ENCODE measurements at places on chromosomes 2 and 18.

DNA sequence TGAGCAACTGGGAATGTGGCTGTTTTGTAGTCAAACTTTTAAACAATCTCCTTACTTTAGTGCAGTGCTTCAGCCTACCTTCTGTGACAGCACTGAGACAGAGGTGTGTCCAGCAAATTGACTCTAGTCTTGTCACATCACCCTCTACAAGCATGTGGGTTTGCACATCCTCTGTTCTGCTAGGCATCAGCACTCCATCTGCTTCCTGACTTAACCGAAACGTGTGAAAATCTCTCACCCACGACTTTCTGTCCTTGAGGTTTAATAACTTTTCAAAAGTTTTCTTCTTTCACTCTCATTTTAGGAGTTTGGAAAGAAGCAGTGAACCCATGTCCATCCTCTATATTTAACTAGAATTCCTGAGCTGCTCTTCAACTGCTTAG is 42.6 kb downstream of the TTR start:
- no peak for DNase-seq

GRCh38 chr18:47560723-47561715 is 309.6 kb upstream of the SKOR2 start:
- DNase-seq = no peak

DNA sequence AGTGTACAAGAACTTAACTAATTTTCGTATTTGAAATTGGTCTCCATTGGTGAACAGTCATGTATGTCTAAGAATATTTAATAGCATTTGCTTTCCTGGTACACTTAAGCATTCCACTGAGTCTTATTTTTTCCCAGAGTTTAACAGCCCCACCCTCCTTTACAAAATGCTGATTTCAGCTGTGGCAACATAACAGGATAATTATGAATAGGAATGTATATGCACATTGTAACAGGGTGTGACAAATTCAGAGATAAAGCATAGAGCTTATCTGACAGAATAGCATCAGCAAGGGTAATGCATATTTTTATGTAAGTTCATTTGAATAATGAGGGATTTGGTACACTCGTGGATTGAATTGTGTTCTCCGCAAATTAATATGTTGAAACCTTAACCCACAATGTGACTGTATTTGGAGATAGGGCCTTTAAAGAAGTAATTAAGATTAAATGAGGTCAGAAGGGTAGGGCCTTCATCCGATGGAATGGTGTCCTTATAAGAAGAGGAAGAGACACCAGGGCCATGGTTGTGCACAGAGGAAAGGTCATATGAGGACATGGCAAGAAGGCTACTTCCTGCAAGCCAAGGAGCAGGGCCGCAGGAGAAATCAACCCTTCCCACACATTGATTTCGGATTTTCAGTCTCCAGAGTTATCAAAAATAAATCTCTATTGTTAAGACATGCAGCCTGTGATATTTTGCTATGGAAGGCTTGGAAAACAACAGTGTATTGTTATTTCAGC is 439.7 kb upstream of the CDH20 start:
- DNase-seq = no peak

DNA sequence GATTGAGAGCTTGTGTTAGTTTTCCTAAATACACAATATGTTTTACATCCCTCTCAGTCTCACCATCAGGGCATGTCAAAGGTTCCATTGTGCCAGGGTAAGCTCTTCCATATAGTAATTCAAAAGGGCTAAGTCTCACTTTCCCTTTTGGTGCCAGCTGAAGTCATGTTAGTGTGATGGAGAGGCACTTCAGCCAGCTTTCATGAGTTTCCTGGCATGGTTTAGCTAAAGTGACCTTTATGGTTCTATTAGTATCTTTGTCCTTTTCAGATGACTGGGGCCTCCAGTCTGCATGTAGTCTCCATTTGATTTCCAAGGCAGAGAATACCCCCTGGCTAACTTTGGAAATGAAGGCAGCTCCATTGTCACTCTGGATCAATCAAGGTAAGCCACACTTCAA is 27.2 kb downstream of the NAT8 start:
- no peak for DNase-seq

DNA sequence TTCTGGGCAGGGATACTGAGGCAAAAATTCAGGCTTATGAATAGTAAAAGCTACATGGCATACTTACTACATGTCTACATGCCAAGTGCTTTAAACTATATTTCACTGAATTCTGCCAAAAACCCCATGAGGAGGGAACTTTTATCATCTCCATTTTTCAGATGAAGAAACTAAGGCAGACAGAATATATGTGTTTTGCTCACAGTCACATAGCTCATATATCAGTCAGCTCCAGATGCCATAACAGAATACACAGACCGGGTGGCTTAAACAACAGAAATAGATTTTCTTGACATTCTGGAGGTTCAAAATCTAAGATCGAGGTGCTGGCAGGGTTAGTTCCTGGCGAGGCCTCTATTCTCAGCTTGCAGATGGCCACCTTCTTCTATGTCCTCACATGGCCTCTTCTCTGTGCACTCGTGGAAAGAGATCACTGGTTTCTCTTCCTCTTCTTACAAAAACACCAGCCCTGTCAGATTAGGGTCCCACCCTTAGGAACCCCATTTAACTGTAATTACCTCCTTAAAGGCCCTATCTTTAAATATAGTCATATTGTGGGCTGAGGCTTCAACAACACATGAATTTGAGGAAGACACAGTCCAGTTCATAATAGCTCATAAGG is 27.1 kb upstream of the CREB1 start:
- DNase-seq = no peak

GRCh38 chr18:9711361-9712129 is 3.4 kb downstream of the RAB31 start:
- DNase-seq = no peak

DNA sequence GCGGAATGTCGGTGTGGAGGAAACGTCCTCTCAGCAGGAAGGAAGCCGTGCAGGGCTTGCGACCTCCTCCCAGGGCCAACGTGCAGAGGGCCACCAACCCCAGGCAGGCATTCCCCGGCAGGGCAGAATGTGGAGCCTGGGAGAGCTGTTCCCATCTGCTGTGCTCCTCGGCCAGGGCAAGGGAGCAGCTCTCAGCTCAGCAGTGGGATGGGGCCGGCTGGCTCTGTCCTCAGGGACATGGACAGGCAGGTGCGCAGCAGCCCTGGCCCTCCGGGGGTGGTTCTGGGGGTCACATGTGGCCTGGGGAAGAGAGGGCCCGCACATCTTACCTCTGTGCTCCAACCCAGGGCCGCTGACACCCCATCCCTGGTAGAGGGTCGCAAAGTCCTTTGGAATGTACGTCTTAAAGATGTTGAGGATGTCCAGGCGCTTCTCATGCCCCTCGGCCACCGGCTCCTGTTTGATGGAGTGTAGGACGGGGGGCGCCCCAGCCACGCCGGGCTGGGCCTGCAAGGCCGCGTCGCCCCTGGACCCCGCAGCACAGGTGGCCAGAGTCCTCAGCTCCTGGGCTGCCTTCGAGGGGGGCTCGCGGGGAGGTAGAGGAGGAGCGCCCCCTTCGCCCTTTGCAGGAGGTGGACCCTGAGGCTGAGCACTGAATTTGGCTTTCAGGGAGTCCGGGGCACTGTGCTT is 116.4 kb downstream of the ZNF516 start:
- DNase-seq = no peak

DNA sequence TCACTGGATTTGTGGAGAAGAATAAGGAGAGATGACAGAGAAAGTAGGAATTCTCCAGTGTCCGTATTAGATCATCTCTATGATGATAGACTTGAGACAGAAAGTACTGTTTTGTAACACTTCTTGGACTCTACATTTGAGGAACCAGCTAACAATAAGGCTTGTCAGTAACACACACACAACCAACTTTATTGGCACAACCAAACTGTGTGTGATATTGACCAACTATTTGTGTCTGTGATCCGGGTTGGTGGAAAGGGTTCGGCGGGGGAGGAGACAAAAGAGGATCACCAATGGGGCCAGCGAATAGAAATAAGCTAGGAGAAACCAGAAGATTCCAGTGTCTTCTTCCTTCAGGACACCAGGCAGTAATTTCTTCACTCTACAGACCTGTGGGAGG is 79.8 kb downstream of the MARCHF4 start:
- DNase-seq = no peak

DNA sequence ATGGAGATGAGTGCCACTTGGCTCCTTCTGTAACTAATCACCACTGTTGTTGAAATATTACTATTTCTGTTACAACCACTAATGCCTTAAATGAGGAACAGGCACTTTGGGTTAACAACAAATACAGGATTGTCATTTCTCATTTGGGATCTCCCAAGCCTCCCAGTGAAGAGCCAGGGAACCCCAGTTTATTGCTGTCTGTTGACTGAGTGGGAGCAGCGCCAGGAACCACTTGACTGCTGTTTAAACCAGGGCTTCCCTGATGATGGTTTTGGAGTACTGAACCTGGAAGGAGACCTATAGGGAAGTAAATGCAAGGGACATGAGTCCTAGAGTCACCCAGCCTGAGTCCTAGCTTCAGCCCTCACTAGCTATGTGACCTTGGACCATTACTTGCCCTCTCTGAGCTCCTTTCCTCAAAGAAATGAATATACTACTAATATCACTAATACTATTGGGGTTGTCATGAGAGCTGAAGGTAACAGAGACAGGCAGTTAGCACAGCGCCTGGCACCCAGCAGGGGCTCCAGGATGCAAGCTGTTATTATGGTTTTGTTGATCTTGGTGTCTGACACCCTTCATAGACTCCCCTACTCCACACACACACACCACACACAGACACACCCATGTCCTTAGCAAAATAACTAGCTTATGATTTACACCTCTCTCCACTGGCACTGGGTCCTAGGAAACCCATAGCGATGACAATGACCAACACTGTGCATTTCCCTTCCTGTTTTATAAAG is 104.2 kb upstream of the FZD7 start:
- DNase-seq = peak; percentile 67
